ENCODE measurements at places on chromosomes 5 and 9.
A peak's percentile ranks its signal among the peaks of the same experiment; 100 is the strongest.

GRCh38 chr9:116342941-116343340 is 189.3 kb downstream of the PAPPA start:
- no peak for DNase-seq

DNA sequence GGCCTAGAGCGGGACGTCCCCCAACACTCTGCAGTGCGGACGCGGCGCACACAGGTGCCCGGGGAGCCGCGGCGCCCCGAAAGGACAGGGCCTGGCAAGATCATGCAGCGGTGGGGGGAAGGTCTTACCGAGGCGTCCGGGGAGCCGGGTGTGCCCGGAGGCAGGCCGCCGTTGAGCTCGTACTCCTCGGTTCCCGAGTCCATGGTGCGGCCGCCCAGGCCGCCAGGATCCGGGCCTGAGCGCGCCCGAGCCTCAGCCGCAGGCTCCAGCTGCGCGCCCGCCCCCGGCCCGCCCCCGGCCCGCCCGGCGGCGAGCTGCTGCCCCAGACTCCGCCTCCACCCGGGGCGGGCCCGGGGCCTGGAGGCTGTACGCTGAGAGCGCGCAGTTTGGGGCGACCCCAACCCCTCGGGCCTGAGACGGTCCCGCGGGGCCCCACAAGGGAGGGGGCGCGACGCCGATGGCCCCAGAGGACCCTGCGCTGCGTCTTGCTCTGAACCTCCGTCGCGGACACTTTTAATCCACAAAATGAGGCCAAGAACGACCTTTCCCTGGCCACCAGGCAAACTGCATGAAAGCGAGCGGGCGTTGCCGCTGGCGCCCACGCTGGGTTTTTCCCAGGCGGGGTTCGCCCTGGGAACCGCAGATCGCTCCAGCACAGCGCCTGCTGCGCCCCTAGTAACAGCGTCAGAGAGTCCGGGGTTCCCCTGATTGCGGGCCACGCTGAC is at the start of gene NINJ1:
NINJ1 (minus strand) TSS at position 237 of the 725 bp plus-strand sequence; CDS start at position 203, 34 bp downstream.
- DNase-seq = peak; percentile 87

GRCh38 chr9:7103367-7103766 is 345.6 kb downstream of the KDM4C start:
- no peak for DNase-seq

DNA sequence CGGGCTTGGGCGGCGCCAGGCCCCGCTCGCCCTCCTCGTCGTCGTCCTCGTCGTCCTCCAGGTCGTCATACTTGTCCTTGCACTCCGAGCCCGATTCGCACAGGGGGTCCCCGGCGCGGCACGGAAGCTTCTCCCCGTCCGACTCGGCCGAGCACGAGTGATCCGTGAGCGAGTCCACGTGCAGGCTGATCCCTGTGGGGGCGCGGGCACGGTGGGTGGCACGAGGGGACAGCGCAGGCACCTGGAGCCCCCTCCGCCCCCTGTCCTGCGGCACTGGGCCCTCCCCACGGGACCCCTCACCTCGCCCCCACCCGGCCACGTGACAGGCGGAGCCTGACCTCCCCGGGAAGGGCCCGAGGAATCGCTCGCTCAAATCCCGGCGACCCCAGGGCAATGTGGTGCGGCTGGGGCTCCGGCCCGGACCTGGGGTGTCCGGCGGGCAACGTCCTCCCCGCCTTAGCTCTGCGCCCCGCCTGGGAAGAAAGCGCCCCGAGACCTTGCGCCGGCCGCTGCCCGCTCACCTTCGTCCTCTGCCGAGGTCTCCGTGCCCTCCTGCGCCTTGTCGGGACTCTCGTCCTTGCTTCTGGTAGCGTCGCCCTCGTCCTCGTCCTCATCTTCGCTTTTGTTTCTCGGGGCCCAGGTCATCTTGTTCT is 2.5 kb downstream of the IRX2 start:
- DNase-seq = no peak

DNA sequence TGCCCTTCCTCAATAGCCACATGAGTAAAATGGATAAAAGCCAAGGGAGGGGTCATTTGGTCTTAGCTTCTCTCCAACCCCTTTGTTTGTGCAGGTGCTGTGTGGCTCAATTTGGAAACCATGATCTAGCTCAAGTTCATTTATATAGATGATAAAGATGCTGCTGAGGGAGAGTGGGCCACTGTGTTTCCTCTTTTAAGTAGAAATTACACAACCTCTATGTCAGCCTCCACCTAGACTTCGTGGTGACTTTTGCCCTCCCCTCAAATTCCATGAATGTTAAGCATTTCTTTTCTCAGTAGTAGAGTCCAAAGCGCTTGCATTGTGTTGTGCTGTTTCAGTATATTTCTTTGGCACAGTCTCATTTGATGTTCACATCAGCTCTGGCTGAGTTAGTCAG is 241.4 kb downstream of the ARHGAP26 start:
- no peak for DNase-seq

GRCh38 chr5:135020111-135020895 is 13.7 kb downstream of the PITX1 start:
- DNase-seq = no peak

- DNase-seq = no peak
These were observed 10.4 kb downstream of the TNIP1 start for GRCh38 chr5:151070449-151070848.

- DNase-seq = peak; percentile 83
These were observed 3.0 kb upstream of the FUT7 start for GRCh38 chr9:137034709-137035506.

DNA sequence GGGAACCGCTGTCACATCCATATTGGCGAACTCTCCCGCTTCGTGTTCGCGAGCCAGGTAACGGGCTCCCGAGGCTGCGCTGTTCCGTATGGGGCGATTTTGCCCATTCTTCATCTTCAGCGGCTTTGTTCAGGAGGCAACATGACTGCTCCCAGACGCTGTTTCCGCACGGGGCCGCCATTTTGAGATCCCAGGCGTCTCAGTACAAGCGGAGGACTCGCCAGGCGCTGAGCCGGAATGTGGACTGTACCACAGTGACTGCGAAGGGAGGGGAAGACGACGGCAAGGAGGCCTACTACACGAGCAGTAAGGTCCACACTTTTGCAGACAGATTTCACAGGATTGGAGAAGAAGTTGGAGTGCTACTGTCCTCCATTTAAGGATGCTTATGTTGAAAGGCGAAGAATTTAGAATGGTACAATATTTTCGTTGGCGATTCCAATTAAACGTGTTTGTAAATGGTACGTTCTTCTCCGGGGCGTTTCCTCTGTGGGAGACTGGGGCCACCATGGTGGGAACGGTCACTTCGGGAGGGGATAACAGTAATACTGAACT is 41.6 kb upstream of the ZNF300 start:
- no peak for DNase-seq

DNA sequence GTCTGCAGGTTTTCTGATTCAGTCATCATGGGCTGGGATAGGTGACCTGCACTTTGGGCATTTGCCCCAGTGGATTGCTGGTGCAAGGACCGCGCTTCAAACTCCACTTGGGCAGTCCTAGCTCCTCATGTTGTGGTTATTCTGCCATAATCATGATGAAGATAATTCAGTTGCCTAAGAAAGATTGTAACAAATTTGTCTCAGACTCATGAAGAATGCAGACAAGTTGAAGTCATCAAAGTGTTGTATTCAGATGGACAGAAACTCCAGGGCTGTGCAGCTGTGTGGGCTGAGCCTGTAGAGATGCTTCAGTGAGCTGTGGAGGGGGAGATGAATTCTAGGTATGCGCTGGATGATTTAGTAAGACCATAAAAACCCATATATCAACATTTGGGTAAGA is 38.5 kb downstream of the TARS1 start:
- no peak for DNase-seq

- no peak for DNase-seq
These were observed 35.4 kb upstream of the ACOT12 start for GRCh38 chr5:81429363-81429762.

DNA sequence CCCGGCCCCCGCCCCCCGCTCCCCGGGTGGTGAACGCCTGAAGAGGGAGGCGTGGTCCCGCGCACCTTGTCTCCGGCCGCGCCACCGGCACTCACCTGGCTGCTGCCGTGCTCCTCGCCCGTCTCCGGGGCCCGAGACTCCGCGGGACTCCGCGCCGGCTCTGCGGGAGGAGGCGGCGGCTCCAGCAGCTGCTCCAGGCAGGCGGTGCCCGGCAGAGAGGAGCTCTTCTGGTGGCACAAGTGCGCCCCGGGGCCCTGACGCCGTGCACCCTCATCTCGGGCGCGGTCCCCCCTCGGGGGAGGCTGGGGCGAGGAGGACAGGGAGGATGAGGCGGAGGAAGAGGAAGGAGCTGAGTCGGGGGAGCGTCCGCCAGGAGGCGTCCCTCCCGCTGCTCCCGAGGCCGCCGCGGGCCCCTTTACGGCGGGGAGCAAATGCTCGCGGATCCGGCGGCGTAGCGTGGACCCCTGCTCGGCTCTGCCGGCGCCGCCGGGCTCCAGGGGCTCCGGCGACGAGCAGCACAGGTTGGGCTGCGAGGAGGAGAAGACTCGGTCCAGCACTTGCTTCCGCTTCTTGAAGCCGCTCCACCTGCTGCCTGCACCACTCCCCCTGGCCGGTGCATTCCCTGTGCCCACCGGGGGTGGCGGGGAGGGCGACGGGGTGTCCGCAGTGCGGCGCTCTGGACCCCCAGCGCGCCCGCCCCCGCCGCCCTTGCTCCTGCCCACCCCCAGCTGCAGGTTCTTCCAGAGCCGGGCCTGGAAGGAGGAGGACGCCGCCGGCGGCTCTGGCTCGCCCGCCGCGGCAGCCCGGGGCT is 928 bp downstream of the MCTP1 start:
- DNase-seq = peak; percentile 25

- DNase-seq = no peak
These were observed 387.0 kb downstream of the TLR4 start for GRCh38 chr9:118091226-118091625.

- no peak for DNase-seq
These were observed 55.7 kb downstream of the SHC3 start for GRCh38 chr9:89122949-89123348.

- no peak for DNase-seq
These were observed 37.1 kb downstream of the RPS6 start for GRCh38 chr9:19342947-19343346.

DNA sequence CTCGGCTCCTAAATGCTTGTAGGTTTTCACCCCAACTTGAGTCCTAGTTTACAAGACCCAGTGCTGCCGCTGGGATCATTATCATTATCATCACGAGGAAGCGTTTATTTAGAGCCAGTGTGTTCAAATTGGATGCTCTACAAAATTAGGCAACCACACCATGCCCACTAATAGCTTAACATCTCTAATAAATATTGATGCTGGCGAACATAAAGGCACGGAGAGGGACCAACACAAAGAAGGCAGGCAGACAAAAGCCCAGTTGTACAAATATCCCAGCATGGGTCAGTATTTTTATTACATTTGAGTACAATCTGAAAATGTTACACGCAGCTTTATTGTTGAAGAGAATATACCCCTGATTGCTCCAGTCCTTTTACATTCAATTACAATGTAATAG is 4.7 kb downstream of the CFAP77 start:
- DNase-seq = no peak

- no peak for DNase-seq
These were observed 7.7 kb upstream of the CKMT2 start for GRCh38 chr5:81225463-81225862.

GRCh38 chr5:14958188-14958587 is 86.6 kb upstream of the ANKH start:
- DNase-seq = no peak

DNA sequence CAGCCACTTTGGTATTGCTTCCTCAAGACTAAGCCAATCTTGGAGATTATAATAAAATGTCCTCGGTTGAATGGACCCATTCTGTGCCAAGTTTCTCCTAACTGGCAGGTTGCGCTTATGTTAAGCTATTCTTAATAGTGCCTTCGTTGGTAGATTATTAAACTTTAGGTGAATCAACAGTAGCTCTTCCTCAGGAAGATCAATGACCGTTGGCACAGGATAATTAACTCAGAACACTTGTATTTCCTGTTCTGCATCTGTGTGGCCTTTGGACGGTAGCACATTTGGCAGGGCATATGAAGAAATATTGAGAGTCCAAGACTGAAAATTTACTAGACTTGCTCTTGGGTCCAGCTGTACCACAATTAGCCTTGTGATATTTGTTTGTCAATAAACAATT is 402.9 kb downstream of the MLLT3 start:
- DNase-seq = no peak

- DNase-seq = no peak
These were observed 281.9 kb upstream of the TUSC1 start for GRCh38 chr9:25960178-25960577.

DNA sequence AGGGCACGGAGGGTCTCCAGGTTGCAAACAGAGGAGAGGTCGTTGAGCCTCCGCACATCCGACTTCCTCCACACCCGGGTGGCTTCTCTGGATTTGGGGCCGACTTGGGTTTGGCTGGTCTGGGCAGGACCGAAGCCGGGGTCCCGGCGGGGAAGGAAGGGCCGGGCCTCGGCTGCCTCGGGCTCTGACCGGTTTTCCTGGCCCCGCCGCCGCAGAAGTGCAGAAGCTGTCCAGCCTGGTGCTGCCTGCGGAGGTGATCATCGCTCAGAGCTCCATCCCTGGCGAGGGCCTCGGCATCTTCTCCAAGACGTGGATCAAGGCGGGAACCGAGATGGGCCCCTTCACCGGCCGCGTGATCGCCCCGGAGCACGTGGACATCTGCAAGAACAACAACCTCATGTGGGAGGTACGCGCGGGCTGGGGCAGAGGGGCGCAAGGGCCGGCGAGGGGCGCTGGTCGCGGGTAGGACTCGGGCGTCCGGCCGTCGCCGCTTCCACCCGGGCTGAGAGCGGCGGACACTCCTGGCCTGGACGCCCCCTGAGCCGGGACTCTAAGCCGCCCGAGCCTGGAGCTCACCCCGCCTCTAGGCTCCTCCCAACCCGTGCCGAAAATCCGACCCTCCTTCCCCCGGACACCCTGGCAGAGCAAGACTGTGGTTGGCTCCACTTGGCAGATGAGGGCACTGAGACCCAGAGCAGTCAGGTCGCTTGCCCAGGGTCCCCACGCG is 2.2 kb downstream of the PRDM12 start:
- no peak for DNase-seq

DNA sequence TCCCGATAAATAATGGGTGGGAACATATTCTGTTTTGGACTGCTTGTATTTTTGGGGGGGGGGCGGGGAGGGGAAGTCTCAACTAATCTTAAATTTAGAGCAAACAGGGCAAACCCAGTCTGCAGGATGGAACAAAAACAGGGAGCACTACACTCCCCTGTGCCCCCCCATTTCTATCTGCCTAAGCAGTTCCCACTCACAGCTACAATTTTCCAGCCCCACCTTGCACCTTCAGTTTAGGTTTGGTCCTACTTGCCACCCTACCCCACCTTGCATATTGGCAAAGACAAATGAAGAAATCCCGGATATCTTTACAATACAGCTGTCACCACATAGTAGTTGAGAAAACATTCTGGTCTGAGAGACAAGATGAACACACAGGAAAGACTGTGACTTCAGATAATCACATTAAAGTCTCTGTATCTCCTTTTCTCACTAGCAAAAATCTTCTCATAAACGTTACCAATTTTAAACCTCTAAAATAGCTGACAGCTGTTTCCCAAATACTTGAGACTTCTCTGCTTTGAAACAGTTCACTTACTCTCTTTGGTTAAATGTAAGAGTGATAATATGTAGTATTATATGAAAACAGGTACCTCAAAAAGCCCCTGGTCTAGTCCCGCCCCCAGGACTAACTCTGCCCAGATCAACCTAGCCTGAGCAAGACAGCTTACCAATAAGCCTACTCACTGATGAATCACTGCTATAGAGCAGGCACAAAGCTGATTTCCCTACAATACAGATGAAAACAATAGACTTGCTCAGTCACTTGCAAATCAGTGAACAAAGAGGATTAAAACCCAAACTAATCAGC is 5.2 kb upstream of the RAPGEF6 start:
- DNase-seq = peak; percentile 45

Measured in activated T-cell treated with anti-CD3 and anti-CD28 coated beads for 48 hours (primary cell).